Fibroblast of villous mesenchyme (primary cell): ENCODE measurements at places on chromosomes 2 and 18.

- DNase-seq = no peak
Measured at GRCh38 chr2:19902216-19902740, 495 bp upstream of the TTC32 start.

GRCh38 chr2:10254373-10255188 lies 48.1 kb upstream of the HPCAL1 start:
- no peak for DNase-seq

DNA sequence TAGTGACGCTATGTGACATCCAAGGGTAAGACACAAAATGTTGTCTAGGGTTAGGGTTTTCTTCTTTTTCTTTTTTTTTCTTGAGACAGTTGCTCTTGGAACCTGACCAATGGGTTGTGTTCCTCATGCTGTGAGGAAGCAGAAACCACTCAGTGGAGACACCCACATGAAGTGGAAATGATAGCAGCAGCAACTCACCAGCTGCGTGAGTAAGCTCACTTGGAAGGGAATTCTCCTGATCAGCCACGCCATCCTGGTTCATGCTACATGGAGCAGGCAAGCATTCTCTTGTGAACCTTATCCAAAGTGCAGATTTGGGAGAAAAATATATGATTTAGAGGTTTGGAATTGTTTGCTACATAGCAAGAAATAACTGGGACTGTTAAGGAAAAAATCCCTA lies 863.7 kb downstream of the EPHA4 start:
- no peak for DNase-seq

GRCh38 chr2:33616873-33617272 lies 17.8 kb upstream of the FAM98A start:
- DNase-seq = no peak

DNA sequence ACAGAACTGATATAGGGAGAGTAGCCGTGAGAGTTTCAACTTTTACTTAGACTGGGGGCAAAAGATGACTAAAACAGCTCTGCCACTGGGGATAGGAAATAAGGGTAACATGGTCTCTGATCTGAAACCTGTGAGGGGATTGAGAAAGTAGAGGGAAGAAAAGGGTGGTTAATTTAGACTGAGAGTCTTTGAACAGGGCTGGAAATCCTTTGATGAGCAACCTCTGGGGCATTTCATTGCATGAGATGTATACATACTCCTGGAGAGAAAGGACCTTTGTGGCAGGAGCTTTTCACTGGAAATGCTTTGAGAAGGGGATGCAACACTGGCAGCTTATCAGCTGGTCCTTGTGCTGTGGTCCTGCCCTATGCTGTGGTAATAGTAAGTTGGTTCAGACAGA lies 9.4 kb downstream of the GALNT1 start:
- DNase-seq = no peak

- peak; percentile 65 for DNase-seq
Measured at GRCh38 chr2:164792316-164793170, 49.1 kb downstream of the COBLL1 start.
